ENCODE measurements at places on chromosomes 5 and 9.

GRCh38 chr5:65480306-65480865, 1.3 kb downstream of the ADAMTS6 start:
- DNase-seq = no peak

GRCh38 chr9:11328326-11328725, 715.5 kb upstream of the PTPRD start:
- no peak for DNase-seq

DNA sequence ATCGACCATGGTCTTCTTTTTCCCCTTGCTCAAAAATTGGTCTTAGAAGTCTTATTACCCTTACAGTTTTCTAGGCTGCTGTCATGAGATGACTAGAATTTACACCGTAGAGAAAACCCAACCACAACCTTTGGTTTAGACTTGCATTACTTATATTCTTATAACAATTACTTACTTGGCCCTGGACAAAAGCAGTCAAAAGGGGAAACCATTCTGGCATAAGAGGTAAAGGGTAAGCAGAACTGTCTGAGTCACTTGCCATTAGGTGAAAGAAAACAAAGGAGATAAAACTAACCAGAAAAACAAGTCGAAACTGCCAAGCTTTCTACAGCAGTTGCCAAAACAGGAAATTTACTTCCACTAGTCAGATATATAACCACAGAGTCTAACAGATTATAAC, 17.9 kb downstream of the TMEM245 start:
- DNase-seq = no peak

DNA sequence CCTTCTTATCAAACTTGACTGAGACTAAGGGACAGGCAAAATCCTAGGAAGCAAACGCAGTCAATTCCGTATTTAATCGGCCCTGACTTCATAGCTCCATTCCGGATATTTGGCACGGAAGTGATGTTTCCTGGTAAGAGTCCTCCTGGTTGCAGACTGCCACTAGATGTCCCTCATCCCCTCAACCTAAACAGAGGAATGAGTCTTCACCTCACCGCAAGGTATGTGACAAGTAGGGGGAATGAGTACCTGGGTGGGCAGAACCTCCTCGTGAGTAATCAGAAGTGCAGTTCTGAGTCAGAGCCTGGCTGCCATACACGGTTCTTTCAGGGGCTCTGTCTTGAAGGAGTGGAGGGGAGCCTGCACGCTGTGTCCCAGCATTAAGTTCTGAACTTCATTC, 173.6 kb downstream of the MUSK start:
- DNase-seq = no peak
